ENCODE measurements at places on chromosomes 5 and 9.

DNA sequence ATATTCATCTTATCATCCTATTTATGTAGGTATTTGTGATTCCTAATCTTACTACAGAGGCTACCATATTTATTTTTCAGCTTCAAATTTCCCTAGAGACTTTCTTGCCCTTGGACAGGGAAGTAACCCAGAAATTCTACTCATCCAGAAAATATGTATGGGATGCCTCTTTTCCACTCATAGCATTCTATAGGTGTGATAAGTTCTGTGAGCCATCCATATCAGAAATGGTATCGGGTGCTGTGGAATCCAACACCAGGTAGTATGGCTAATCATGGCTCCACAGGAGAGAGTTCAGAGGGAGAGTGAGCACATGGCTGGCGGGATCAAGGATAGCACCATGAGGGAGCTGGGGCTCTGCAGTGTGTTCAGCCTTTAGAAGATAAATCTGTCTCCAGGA, 349.3 kb upstream of the ACTBL2 start:
- no peak for DNase-seq

GRCh38 chr9:91734371-91734981, 215.6 kb downstream of the ROR2 start:
- DNase-seq: peak; percentile 65

DNA sequence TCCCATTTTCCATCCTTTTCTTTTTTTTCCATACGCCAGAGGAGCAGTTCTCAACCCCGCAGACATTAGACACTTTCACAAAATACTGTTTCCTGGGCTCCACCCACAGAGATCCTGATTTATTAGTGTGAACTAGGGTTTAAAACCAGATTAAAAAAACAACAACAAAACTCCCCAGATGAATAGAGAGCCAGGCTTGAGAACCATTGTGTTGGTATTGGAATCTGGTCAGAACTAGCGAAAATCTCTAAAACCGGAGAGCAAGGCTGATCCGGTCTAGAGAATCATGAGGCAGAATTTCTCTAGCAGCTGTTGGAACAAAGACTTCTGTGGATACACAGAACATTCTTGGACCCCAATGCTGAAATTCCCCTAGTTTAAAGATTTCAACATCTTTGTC, 173.0 kb downstream of the PCSK1 start:
- no peak for DNase-seq

DNA sequence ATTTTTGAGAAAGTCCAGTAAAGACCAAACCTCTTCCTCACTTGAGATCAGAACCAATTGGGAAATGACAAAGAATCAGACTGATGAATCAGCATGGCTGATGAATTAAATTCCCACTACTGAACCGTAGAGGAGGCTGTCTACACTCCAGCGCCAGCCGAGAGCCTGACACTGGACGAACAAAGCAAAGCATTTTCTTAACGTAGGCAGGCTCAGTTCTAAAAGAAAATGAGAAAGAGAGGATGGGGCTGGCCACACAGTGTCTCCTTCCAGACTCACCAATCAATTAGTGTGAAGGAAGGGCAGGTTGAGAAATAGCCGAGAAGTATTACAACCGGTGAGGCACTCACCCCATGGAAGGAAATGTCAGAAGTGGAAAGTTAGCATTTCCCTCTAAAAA, 49.4 kb downstream of the ITGA1 start:
- no peak for DNase-seq

GRCh38 chr9:96751815-96752214, 26.1 kb downstream of the ZNF510 start:
- DNase-seq: no peak

- DNase-seq: no peak
These were observed 297.6 kb downstream of the KDM4C start for GRCh38 chr9:7055171-7055903.

- no peak for DNase-seq
These were observed 436.1 kb downstream of the SPATA31D1 start for GRCh38 chr9:82424599-82425120.

DNA sequence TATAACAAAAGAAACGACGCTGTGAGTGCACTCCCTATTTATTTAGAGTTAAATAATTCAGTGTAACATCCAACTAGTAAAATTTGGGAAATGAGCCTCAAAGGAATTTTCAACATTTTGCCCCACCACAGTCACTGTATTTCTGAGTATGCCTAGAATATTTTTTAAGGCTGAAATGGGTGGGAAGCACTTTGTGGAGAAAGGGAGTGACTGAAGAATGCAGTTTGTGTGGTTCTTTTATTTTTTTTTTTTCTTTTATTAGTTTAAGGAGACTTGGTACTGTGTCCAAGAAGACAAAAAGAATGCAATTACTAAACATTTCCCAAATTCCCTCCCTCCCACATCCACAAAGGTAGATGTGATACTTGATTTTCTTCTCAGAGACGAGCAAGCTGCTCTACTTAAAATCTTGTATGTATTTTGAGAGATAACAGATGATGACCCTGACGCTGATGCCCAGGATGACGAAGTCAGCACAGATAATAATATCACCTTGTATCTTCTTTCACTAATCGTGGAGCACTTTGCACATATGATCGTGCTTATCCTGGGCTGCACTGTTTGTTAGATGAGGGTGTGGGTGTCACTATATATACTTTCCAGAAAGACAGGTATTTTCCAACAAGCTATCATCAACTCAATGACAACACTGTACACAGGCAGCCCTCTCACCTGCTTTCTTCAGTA, 586.3 kb downstream of the RAB3C start:
- no peak for DNase-seq

DNA sequence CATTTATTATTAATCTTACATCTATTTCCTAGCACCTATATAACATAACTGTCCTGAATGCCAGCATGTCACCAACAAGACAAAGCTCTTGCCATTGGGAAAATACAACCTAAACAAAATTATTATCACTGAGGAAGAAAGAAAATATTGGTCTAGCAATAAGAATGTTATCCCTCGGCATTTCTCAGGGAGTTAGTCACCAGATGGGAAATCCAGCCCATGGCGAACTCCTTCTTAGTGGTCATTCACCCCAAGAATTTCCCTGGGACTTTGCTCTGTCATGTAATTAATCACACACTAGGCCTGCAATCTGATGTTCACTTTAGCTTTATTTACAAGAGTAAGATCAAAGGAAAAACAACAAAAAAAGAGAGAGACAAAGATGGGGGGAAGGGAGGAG, 56.1 kb upstream of the TAS2R1 start:
- no peak for DNase-seq

DNA sequence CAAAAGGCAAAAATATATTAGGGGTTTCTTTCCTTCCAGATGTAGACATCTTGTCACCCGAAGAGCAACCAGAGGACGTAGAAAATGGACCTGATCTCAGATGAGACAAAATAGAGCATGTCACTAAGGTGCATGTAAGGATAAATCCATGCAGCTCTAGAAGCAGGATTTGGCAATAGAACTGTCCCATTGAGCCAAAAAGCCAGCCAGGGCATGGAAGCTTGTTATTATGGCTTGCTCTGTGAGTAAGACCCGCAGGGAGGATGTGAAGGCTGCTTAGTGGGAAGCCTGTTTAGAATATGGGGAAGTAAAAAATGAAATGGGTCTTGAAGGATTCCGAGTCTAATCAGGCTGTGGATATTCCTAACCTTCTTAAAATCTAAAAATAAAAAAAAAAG, 165.6 kb upstream of the MPDZ start:
- DNase-seq: no peak

DNA sequence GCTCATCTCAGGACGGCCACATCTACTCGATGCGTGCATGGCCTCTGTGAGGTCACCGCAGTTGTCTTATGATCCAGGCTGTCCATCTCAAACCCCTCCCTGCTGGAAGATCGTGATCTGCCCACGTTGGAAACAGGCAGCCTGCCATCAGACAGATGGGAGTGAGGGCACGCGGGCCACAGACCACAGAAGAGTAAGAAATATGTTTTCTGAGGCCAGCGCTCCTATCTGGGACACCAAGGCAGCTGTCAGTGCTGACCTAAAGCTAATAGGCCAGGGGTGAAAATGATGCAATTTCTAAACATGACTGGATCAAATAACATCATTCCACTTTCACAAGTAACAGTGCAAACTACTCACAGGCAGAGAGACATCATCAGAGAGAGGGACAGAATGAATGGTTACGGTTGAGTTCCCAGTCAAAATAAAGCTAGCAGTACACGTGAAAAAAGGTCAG, 57.1 kb upstream of the CER1 start:
- no peak for DNase-seq

- DNase-seq: no peak
These were observed 22.1 kb downstream of the GFPT2 start for GRCh38 chr5:180330810-180331646.

GRCh38 chr5:60586307-60586901, 113.6 kb downstream of the DEPDC1B start:
- DNase-seq: no peak

GRCh38 chr5:173582216-173583111, 34.0 kb downstream of the BOD1 start:
- DNase-seq: no peak

DNA sequence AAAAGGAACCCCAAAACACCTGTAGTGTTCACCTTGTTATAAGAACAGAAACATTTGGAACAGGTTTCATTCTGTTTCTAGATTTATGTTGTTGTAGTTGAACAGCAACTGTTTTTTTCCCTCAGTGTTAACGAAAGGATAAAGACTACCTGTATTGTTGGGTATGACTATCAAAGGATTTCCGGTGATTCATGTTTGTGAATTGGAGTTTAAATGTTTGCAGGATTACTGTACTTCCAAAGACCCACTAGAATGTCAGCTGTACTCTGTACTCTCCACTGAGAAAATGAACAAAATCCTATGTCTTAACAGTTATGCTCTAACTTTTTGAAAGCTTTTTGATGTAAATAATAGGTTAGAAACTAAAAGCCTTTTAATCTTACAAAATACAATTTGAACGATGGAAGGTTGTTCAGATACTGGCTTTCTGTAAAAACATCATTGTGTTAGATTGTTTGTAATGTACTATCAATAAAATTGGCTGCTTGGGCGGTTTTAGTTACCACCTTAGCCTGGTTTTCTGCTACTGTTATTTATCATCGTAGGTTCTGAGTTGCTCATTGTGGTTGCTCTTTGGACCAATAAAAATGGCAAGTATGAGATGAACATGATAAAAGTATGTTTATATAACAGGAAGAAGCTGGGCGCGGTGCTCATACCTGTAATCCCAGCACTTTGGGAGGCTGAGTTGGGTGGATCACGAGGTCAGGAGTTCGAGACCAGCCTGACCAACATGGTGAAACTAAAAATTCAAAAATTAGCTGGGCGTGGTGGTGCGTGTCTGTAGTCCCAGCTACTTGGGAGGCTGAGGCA, 44.1 kb downstream of the DCP2 start:
- DNase-seq: peak; percentile 20

GRCh38 chr5:39816156-39816845, 391.5 kb upstream of the DAB2 start:
- no peak for DNase-seq

DNA sequence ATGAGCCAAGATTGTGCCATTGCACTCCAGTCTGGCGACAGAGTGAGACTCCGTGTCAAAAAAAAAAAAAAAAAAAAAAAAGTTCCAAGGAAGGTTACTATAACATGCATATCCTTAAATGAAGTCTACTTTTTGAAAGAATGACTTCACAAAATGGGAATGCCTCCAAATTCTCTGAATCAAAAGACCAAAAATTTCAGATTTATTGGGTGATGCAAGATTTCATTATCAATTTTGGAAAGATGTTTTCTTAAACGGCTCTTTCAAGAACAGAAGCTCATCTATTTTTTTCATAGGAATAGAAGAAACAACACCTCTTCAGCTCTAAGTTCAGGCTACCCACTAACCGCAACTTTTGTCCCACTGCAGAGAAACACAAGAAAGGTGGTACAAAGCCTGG, 69.9 kb downstream of the AUH start:
- no peak for DNase-seq

DNA sequence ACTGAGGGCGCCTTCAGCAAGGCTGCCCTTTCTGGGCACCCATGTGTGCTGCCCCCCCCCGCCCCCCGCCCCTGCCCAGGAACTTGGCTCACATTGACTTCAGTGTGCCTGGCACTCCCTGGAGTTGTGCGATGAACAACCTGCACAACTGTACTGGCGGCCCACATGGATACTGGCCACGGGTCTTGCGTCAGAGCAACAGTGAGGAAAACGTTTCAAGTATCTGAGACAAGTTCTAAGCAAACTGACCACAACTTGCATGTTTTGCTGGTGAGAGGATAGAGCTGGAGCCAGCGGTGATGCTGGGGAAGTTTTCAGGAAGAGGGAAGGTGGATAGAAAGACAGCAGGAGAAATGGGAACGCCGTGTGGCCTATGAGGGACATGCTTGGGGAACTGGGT, 45.4 kb downstream of the HABP4 start:
- no peak for DNase-seq

DNA sequence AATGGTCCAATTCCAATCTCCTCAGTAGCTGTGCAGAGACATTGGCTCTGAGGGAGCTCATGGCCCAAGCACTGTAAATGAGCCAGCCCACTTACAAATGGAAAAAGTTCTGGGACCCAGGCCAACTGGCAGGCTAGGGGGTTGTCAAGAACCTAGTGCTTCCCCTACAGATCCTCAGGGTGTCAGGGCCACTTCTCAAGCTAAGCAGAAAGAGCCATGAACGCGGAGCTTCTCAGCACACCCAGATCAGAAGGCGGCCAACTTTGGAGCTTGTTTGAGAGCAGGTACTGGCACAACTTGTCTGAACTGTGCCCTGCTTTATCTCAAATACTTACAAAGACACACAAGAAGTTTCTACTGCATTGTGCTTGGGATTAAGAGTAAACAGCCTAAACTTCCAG, 17.5 kb downstream of the TLE1 start:
- DNase-seq: no peak

- no peak for DNase-seq
These were observed 97.5 kb downstream of the PHF2 start for GRCh38 chr9:93673839-93674334.

DNA sequence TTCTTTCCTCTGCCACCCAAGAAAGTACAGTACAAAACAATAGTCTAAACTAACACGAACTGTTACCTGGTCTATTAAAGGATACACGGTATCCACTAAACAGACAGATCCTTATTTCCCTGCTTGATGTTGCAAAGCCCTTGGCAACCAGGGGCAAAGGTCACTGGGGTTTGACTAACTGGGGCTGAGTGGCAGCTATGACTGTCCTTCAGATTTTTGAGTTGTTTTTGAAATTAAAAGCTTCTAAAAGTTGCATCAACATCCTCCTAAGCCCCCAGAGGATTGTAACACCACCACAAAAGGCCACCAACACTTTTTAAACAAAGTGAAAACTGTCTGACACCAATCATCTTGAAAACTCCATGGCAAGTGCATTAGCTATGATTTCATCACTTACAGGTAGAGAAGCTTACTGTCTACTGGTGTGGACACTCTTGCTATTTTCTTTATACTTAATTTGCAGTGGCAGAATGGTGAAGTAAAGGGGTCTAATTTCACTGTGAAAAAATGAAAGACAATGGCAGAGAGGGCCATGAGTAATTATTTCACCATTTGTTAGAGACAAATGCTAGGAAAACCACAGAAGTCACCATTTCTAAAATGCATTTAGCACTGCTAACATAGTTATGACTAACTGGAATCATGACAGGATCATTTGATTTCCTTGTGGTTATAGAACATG, 292.4 kb downstream of the EFNA5 start:
- no peak for DNase-seq

- no peak for DNase-seq
These were observed 74.0 kb downstream of the WDR41 start for GRCh38 chr5:77418162-77418561.

- no peak for DNase-seq
These were observed 552.6 kb downstream of the CCDC171 start for GRCh38 chr9:16105168-16106020.

Data from activated T-cell treated with anti-CD3 and anti-CD28 coated beads, Interleukin-2, amount 50 U/mL, for 72 hours (primary cell).